Mesenteric fat pad (tissue), 1 donor: ENCODE measurements at places on chromosomes 4 and X. TPM values are rescaled to one million over a fixed set of nuclear protein-coding genes. Genes with fewer than 3 reads are reported as not detected.

GRCh38 chrX:149512225-149512885, 7.2 kb upstream of the IDS start:
- DNase-seq = no peak

- no peak for DNase-seq
Observed at GRCh38 chrX:128717635-128718578, 665.7 kb upstream of the ACTRT1 start.

- no peak for DNase-seq
Observed at GRCh38 chr4:19707876-19708275, 543.8 kb upstream of the SLIT2 start.

The RAB40AL gene
- total RNA-seq = 1.7 TPM

- no peak for DNase-seq
Observed at GRCh38 chr4:112901962-112902411, 147.5 kb upstream of the ANK2 start.

GRCh38 chr4:144499777-144500176, 146.2 kb upstream of the HHIP start:
- no peak for DNase-seq

- DNase-seq = no peak
Observed at GRCh38 chr4:121138039-121138825, 25.9 kb downstream of the TNIP3 start.

GRCh38 chrX:134368126-134368525, 91.8 kb upstream of the HPRT1 start:
- DNase-seq = no peak

GRCh38 chrX:8683687-8684086, 48.2 kb downstream of the ANOS1 start:
- no peak for DNase-seq
